ENCODE measurements at places on chromosomes 4 and X.

DNA sequence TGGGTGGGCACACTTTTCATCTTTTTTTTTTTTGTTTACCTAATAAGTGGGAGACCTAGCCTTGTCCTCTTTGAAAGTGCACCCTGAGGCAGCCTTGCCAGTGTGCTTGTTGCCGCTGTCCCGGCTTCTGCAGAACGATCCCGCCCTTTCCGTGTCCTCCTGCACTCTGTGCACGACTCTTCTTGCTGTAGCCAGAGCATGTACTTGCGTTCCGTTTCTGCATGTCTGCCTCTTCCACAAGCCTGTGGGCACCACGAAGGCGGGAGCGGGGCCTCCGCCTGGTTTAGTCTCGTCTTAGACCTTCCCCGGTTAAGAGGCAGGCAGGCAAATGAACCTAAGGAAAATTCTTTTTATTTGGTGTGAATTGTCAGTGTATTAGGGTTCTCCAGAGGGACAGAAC is 32.6 kb upstream of the TBC1D14 start:
- peak overlapping the region; percentile 11 for H3K27ac ChIP-seq
- no peaks in the 10 kb centered on the region for H3K27me3 ChIP-seq
- peaks cover 21% of the 10 kb centered on the region for H3K4me1 ChIP-seq
- DNase-seq = no peak
- no peak overlapping the region for H3K4me3 ChIP-seq
- H3K36me3 ChIP-seq = peaks cover 80% of the 10 kb centered on the region

DNA sequence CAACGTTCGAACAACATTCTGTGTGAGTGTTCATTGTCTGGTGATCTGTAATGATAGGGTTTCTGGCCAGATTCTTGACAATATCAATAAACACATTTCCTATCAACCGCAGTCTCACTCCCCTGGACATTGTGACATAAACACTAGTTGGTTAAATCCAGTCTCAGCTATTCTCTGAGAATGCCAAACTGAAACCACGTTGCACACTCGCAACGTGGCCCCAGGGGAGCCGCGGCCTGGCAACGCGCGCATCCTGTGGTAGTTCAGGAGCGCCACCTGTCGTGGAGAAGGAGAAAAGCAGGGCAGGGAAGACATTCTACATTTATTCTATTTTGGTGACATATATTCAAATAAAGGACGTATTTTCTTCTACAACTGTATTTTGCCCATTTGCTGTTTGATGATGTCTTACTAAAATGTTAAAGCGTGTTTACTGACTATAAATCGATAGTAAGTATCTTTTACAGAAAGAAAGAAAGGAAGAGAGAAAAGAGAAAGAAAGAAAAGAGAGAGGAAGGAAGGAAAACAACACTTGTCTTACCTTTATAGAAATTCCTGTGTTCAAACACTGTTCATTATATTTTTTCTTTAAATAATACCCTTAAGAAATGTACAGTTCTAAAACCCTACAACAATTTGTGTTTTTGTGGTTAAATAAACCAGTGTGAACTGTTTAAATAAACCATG is 738.3 kb upstream of the FRG1 start:
- H3K4me3 ChIP-seq = peak overlapping the region; percentile 21
- no peaks in the 10 kb centered on the region for H3K36me3 ChIP-seq
- H3K27ac ChIP-seq = no peak overlapping the region
- peaks cover 11% of the 10 kb centered on the region for H3K4me1 ChIP-seq
- peak; percentile 77 for DNase-seq

- no peak overlapping the region for H3K27ac ChIP-seq
- H3K4me3 ChIP-seq = no peak overlapping the region
- H3K4me1 ChIP-seq = no peaks in the 10 kb centered on the region
- no peaks in the 10 kb centered on the region for H3K27me3 ChIP-seq
These were observed 137.7 kb downstream of the C4orf33 start for GRCh38 chr4:129233691-129234090.

GRCh38 chrX:18793601-18794089 is 86.2 kb downstream of the PPEF1 start:
- DNase-seq = no peak
- no peaks in the 10 kb centered on the region for H3K36me3 ChIP-seq
- H3K4me3 ChIP-seq = no peak overlapping the region
- no peak overlapping the region for H3K27ac ChIP-seq
- H3K4me1 ChIP-seq = no peaks in the 10 kb centered on the region

DNA sequence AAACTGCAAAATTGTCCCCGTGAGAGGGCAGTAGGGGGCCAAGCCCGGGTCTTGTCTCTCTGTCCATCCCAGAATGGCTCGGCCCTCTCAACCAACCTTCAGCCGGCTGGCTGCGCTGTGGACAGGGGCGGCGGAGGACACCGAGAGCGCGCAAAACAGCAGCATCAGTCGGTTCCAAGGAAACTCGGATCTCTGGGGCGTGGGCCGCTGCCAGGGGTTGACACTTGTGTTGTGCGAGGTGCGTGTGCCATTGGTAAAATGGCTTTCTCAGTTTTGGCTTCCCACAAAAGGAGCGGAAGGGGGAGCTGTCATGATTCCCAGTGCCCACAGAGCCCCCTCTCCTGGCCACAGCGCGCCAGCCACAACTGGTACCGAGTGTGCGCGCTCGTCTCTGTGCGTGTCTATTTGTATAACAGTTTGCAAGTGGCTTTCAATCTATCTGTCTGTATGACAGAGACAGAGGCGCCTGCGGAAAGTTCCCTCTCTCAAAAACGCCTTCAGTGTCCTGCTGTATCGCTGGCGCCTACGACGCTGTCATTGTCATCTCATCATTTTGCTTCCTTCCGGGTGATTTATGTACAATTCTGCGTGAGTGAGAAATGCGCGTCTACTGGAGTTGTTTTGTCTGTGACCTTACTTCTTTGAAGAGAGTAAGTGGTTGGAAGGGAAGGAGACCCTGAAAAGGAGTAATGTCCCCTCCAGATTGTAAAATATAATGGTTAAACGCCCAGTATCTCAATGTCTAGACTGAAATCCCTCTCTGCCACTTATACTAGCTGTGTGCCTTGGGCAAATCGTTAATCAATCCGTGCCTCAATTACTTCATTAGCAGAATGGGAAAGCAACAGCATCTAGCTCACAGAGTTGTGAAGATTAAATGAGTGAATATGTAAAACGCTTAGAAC is 1.8 kb downstream of the DKK2 start:
- no peak overlapping the region for H3K4me3 ChIP-seq
- H3K27ac ChIP-seq = no peak overlapping the region
- no peaks in the 10 kb centered on the region for H3K36me3 ChIP-seq
- H3K27me3 ChIP-seq = peaks cover 64% of the 10 kb centered on the region
- DNase-seq = peak; percentile 56
- H3K4me1 ChIP-seq = peaks cover 18% of the 10 kb centered on the region

DNA sequence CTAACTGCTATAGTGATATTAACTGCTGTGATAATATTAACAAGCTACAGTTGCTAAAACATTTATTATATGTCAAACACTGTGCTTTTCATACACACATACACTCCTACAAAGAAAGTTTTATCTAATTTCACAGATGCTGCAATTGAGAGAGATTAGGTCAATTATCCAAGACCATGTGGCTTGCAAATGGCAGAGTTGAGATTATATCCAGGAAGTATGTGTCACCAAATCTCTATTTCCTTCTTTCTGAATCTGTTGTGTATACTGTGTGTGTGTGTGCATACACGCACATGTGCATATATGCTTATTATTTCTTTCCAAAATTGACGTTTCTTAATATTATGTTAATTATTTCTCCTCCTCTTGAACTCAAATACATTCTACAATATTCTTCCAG is 775.9 kb upstream of the FTHL17 start:
- H3K27ac ChIP-seq = no peak overlapping the region
- H3K4me3 ChIP-seq = no peak overlapping the region
- DNase-seq = no peak
- no peaks in the 10 kb centered on the region for H3K36me3 ChIP-seq
- H3K4me1 ChIP-seq = no peaks in the 10 kb centered on the region
- no peaks in the 10 kb centered on the region for H3K27me3 ChIP-seq

- no peaks in the 10 kb centered on the region for H3K27me3 ChIP-seq
- DNase-seq = peak; percentile 67
- H3K4me1 ChIP-seq = peaks cover 5% of the 10 kb centered on the region
- H3K36me3 ChIP-seq = no peaks in the 10 kb centered on the region
- H3K27ac ChIP-seq = peak overlapping the region; percentile 1
- H3K4me3 ChIP-seq = no peak overlapping the region
These were observed 74.8 kb upstream of the PACRGL start for GRCh38 chr4:20625426-20625825.

DNA sequence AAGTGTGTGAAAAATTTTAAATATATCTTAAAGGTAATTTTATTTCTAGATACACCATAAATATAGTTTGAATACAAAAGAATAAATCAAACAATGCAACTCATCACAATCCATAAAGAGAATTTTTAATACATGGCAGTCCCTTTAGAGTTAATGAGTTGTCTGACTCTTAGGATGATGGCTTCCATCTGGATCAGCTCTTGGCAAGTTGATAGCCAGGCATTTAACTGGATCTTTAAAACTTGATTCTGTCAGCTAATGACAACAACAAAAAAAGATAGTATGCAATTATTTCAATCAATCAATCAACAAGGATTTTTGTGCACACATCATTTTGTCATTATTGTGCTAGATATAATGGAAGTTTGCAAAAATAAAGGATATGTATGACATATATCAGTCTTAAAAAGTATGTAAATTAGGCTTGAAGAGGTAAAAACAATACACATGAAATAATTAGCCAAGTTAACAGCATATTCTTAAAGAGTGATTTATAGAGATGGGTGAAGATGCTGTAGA is 174.9 kb upstream of the PCDH18 start:
- no peak overlapping the region for H3K27ac ChIP-seq
- H3K4me3 ChIP-seq = no peak overlapping the region
- H3K27me3 ChIP-seq = no peaks in the 10 kb centered on the region
- no peak for DNase-seq

GRCh38 chr4:148211533-148211932 is 230.7 kb downstream of the NR3C2 start:
- H3K27me3 ChIP-seq = no peaks in the 10 kb centered on the region
- H3K36me3 ChIP-seq = no peaks in the 10 kb centered on the region
- peaks cover 8% of the 10 kb centered on the region for H3K4me1 ChIP-seq
- no peak overlapping the region for H3K4me3 ChIP-seq
- no peak overlapping the region for H3K27ac ChIP-seq

- H3K27ac ChIP-seq = no peak overlapping the region
- no peak for DNase-seq
- H3K36me3 ChIP-seq = no peaks in the 10 kb centered on the region
- no peaks in the 10 kb centered on the region for H3K27me3 ChIP-seq
- H3K4me1 ChIP-seq = no peaks in the 10 kb centered on the region
- H3K4me3 ChIP-seq = no peak overlapping the region
These were observed 65.5 kb downstream of the GLRA3 start for GRCh38 chr4:174763454-174764104.

- DNase-seq = no peak
- no peak overlapping the region for H3K4me3 ChIP-seq
- no peaks in the 10 kb centered on the region for H3K36me3 ChIP-seq
- H3K27me3 ChIP-seq = no peaks in the 10 kb centered on the region
- no peak overlapping the region for H3K27ac ChIP-seq
These were observed 81.7 kb upstream of the STOX2 start for GRCh38 chr4:183823434-183823833.

DNA sequence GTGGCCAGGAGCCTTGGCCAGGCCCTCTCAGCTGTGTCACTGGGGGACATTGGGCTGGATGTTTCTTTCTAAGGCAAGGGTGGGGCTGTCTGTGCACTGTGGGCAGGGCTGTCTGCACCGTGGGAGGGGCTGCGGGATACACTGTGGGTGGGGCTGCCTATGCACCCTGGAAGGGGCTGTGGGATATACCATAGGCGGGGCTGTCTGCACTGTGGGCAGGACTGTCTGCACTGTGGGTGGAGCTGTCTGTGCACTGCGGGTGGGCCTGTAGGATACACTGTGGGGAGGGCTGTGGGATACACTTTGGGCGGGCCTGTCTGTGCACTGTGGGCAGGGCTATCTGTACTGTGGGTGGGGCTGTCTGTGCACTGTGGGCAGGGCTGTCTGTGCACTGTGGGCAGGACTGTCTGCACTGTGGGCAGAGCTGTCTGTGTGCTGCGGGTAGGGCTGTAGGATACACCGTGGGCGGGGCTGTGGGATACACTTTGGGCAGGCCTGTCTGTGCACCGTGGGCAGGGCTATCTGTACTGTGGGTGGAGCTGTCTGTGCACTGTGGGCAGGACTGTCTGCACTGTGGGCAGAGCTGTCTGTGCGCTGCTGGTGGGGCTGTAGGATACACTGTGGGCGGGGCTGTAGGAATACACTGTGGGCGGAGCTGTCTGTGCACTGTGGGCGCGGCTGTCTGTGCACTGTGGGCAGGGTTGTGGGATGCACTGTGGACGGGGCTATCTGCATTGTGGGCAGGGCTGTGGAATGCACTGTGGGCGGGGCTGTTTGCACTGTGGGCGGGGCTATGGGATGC is 31.1 kb downstream of the ACOX3 start:
- no peak overlapping the region for H3K27ac ChIP-seq
- H3K27me3 ChIP-seq = no peaks in the 10 kb centered on the region
- DNase-seq = no peak
- H3K4me3 ChIP-seq = no peak overlapping the region
- H3K36me3 ChIP-seq = peaks cover 27% of the 10 kb centered on the region

DNA sequence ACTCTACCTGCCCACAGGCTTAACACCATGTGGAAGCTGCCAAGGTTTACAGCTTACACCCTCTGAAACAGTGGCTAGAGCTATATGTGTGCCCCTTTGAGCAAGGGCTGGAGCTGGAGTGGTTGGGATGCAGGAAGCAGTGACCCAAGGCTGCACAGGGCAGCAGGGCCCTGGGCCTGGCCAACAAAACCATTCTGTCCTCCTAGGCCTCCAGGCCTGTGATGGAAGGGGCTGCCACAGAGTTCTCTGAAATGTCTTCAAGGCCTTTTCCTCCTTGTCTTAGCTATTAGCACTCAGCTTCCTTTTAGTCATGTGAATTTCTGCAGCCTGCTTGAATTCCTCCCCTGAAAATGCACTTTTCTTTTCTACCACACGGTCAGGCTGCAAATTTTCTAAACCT is 84.9 kb downstream of the IL13RA2 start:
- no peaks in the 10 kb centered on the region for H3K27me3 ChIP-seq
- H3K4me3 ChIP-seq = no peak overlapping the region
- no peak overlapping the region for H3K27ac ChIP-seq
- H3K36me3 ChIP-seq = no peaks in the 10 kb centered on the region
- no peaks in the 10 kb centered on the region for H3K4me1 ChIP-seq
